ENCODE measurements at places on chromosomes 16 and 17.
A peak's percentile ranks its signal among the peaks of the same experiment; 100 is the strongest.

DNA sequence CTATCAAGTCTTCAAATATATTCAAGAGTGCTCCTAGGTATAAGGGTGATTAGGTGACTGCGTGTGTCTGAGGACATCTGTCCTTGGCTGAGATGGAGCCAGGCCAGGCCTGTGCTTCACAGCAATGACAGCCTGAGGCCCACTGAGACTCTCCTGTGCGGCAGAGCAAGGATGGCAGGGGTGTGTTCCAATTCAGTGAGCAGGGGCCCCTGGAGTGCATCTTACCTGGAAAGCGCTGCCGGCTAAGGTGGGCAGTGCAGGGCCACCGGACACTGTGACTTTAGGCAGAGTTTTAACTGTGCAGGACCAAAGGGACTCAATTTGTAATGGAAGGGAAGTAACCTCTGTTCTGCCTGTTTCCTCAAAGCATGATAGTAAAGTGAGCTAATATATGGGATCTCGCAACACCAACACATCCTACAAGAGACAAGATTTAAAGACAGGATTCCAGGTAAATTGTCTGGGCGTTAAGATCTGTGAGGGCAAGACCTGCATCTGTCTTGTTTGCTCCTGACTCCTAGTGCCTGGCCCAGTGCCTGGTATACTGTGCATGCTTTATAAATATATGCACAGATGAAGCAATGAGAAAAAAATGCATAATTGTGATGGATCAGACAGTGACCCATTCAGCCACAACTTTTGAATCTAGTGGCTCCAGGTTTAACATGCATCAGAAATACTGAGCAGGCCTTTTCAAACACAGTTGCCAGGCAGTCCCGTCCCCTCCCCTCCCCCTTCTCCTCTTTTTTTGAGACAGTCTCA lies 86.7 kb downstream of the MRC2 start:
- DNase-seq = no peak

- no peak for DNase-seq
Measured at GRCh38 chr17:79482727-79483521, 127.9 kb downstream of the RBFOX3 start.

DNA sequence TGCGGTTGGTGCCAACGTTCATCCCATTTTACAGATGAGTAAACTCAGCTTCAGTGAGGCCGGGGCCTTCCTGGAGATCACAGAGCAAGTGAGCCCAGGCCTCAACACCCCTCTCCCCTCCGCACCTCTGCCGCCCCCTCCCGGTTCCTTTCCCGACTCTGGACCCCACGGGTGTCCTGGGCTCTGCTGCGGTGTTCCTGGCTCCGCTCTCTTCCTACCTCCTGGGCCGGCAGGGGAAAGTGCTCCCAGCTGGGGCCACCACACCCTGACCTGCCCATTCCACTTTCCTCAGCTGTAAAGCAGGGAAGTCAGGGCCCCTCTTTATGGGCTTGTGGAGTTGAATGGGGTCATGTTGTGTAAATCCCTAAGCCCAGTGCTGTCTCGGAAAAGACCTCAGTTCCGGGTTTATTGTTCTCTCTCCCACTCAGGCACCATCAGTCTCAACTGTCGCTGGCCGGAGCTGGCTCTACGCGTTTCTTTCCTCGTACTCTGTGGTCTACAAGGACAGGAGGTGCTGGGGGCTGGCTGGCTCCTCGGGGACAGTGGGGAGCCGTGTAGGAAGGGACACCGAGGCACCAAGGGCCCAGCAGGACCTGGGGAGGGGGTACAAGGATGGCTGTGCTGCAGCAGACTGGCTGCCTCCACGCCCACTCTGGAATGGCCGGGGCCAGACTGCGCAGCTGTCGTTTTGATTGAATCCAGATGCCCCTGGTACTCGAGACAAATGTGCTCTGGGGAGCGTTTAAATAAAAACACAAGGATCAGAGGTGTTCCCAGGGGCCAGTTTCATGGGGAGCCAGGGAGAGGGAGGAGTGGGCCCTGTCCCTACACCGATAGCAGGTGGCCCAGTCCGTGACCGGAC lies 21.7 kb upstream of the ACSF3 start:
- DNase-seq = no peak

DNA sequence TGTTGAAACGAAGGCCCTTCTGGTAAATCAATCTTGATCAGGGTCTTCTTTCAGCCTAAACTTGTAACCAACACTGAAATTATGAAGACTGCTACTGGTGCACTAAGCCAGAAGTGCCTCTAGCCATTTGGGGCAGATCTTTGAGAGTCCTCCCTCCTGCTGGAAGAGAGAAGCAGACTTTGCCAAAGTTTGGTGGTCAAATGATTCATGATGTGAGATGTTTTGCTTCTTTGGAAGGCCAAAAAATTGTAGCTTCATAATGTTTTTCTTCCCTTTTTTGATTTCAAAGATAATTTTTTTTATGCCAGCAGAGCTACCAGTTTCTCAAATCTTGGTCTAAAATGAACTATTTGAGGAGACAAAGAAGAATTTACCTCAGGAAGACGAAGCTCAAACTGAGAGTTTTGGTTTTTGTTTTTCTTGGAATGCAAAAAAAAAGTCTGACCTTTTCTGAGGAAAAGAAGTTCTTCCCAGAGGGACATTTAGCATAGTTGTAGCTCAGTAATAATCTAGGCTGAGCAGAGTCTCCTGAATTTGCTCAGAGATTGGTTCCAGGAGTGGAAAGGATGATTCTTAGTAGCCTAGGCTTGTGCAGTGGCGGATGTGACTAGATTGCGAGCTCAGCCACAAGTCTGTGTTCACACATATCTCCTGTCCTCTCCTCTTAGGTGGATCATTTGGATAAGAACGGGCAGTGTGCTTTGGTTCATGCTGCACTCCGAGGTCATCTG lies 50.9 kb downstream of the CYB561 start:
- no peak for DNase-seq

- DNase-seq = no peak
Measured at GRCh38 chr16:61891460-61891859, 144.8 kb downstream of the CDH8 start.

- DNase-seq = no peak
Measured at GRCh38 chr17:59783221-59784047, 76.0 kb downstream of the VMP1 start.

DNA sequence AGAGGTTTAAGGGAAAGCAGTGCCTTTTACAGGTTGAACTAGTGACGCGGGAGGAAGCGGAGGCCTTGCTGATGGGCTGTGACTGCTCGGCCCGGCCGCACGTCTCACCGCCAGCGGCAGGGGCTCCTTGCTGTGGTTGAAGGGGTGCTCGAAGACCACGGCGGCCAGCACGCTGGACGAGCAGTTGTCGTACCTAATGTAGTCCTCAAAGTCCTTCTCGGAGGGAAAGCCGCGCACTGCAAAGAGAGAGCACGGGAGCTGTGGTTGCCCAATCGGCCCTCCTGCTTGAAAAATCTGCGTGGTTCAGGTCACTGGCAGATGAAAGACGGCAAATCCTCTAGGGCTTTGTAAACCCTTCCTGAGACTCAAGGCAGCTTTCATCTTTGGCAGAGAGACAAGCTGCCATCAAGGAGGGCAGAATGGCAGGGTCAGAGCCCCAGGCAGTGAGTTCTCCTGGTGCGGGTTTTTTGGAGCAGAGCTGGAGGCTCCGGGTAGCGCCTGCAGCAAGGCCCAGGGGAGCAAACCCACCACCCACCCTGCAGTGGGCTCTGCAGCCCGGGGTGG lies 16.1 kb downstream of the ABCA3 start:
- no peak for DNase-seq

DNA sequence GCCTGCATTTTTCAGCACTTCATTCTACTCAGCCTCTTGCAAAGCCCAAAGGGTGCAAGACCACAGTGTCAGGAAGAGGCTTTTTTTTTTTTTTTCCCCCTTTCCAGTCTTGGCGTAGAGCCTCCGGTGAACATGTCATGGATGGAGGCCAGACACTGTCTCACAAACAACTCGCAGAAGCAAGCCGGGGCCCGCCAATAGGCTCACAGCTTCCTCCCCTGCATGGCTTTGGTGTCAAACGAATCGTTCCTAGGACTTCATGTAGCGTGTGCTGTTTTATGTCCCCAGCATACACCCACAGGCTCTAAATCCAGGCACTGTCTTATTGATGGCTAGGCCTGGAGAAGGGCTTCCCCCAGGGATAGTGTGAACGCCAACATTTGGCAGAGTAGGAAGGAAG lies 457.7 kb upstream of the MAF start:
- no peak for DNase-seq

DNA sequence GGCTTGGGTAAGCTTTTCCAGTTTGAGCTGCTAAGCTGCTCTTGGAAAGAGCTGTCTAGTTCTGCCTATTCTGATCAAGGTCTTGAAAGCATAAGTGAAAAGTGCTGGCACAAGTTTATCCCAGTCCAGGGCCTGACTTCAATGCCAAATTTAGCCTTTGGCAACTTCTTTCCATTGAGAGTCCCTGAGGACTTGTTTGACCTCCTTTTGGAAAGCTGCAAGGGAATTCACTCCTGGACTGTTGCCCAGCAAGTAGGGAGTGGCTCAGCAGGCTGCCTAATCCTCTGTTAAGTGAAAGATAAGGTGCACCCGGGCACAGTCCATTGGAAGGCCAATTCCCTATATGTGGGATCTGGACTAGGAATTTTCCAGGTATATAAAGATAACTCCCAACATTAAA lies 16.0 kb upstream of the TANC2 start:
- no peak for DNase-seq

- DNase-seq = no peak
Measured at GRCh38 chr16:9969580-9969979, 212.6 kb downstream of the GRIN2A start.

DNA sequence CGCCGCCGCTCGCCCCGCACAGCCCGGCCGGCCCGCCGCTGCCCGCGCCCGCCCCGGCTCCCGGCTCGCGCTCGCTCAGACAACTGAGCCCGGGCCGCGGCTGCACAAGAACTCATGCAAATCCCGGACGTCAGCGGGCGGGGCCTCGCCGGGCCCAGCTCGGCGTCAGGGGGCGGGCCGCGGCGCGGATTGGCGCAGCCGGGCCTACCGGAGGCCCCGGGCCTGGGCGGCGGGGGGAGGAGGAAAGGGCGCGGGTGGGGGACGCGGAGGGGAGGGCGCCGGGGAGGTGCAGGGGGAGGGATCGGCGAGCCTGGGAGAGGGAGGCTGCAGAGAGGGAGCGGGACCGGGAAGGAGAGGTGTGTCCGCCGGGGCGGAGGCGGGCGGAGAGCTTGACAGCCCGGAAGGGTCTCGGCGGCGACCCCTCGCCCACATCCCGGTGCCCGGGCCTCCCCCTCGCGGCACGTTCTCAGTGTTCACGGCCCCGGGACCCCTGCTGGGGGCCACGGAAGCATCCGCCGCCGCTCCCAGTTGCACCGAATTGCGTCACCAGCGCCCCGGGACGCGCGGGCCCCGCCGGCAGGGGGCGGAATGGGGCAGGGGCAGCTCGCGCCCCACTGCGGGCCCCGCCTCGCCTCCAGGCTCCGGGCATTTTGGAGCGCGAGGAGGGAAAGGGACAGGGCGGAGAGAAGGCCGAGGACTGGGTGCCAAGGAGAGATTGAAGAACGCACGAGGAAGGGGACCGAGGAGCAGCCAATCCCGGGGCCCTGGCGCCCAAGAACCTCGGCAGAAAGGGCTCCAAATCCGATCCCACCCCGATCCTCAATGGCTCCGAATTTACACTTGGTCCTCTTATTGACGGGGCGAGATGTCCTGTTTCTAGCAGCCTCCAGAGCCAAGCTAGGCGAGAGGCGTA lies at the start of gene CBX4:
TSS of gene CBX4 (minus strand) at position 85 of the 913 bp plus-strand sequence. CDS start 189 bp downstream, outside the sequence.
- peak; percentile 92 for DNase-seq

- DNase-seq = no peak
Measured at GRCh38 chr17:28758411-28759121, 14.8 kb downstream of the TRAF4 start.
